Left lung (tissue), 14 donors: ENCODE measurements at places on chromosomes 3 and 15. TPM values are rescaled to one million over a fixed set of nuclear protein-coding genes. Genes with fewer than 3 reads are reported as not detected.

The PFN2 gene
- 47.5 TPM for total RNA-seq

The ARGFX gene
- not detected for total RNA-seq

The FAM3D gene
- total RNA-seq, result 1.5 TPM

GRCh38 chr3:104066658-104067057 lies 1300.1 kb upstream of the ALCAM start:
- H3K36me3 ChIP-seq, result no peaks in the 10 kb centered on the region
- DNase-seq, result no peak
- no peaks in the 10 kb centered on the region for H3K27me3 ChIP-seq
- no peak overlapping the region for H3K4me3 ChIP-seq

DNA sequence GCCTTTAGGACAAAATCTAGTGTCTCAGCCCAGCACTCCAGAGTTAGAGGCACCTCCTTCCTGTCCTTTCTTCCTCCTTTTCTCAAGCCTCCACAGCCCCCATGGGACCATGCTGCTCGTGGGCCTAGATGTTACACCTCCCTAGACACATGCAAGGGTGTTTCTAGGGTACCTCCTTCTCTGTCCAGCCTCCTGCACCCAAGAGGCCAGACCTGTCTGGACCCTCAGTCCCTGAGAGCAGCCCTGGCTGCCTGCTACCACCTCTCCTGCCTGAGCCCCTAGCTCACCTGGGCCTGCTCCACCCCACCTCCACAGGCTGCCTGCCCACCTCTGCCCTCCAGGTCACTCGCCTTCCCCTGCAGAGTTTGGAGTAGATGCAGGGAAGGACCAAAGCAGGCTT lies 5.2 kb downstream of the LOXL1 start:
- no peak overlapping the region for H3K4me3 ChIP-seq
- no peak for DNase-seq
- no peaks in the 10 kb centered on the region for H3K27me3 ChIP-seq
- H3K27ac ChIP-seq, result no peak overlapping the region
- no peaks in the 10 kb centered on the region for H3K36me3 ChIP-seq
- H3K4me1 ChIP-seq, result peaks cover 13% of the 10 kb centered on the region

- H3K27me3 ChIP-seq, result peaks cover 6% of the 10 kb centered on the region
Measured at GRCh38 chr15:37125143-37125542, 24.8 kb upstream of the MEIS2 start.

GRCh38 chr3:21920421-21920861 lies 169.4 kb upstream of the ZNF385D start:
- H3K36me3 ChIP-seq, result no peaks in the 10 kb centered on the region
- H3K27me3 ChIP-seq, result no peaks in the 10 kb centered on the region
- H3K4me3 ChIP-seq, result no peak overlapping the region
- no peak for DNase-seq

- H3K27ac ChIP-seq, result peak overlapping the region; percentile 71
- H3K36me3 ChIP-seq, result no peaks in the 10 kb centered on the region
- peaks cover 50% of the 10 kb centered on the region for H3K4me1 ChIP-seq
- peak overlapping the region; percentile 64 for H3K4me3 ChIP-seq
Measured at GRCh38 chr3:38030126-38031021, 932 bp upstream of the PLCD1 start.

GRCh38 chr15:35757361-35757760 lies 211.4 kb upstream of the DPH6 start:
- no peaks in the 10 kb centered on the region for H3K27me3 ChIP-seq
- H3K36me3 ChIP-seq, result no peaks in the 10 kb centered on the region
- H3K4me1 ChIP-seq, result no peaks in the 10 kb centered on the region
- H3K27ac ChIP-seq, result no peak overlapping the region

GRCh38 chr3:183555541-183556081 lies at the start of gene KLHL6:
TSS of gene KLHL6 (minus strand) at chr3:183555706. CDS start at chr3:183555653, 53 bp downstream.
- DNase-seq, result peak; percentile 65
- no peaks in the 10 kb centered on the region for H3K4me1 ChIP-seq
- no peaks in the 10 kb centered on the region for H3K27me3 ChIP-seq
- peak within 1 kb of the TSS; percentile 54 for H3K4me3 ChIP-seq

DNA sequence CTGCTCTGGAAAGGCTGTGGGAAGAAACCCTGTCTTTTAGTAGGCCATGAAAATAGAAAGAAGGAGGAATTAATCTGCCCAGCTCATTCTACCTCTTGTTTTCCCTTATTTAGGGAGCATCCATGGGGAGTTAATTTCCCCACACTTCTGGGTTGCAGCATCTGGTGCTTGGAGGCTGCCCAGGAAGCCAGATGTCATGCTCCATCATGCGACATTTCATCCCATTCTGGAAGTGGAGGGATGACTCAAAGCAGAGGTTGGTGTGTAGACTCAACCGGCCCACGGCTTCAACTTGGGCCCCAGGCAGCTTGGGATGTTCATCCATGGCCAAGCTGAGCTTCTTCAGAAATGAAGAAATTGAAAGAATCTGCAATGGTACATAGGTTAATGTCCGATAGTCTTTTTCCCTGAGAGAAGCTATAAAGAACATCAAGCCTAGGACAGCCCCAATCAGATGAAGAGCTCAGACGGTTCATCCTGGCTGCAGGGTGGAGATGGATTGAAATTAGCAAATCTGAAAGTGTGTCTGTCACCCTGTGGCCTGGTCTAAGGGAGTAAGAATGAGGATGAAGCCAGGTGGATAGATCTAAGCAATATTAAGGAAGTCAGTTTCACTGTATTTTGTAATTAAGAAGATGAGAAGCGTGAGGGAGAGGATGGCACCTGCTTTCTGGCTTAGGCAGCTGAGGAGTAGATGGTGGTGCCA lies 24.5 kb upstream of the PROK2 start:
- no peaks in the 10 kb centered on the region for H3K36me3 ChIP-seq
- no peak overlapping the region for H3K27ac ChIP-seq
- H3K4me1 ChIP-seq, result peaks cover 12% of the 10 kb centered on the region

GRCh38 chr3:72950372-72950771 lies 46.2 kb upstream of the PPP4R2 start:
- no peak for DNase-seq
- no peaks in the 10 kb centered on the region for H3K36me3 ChIP-seq
- H3K27me3 ChIP-seq, result no peaks in the 10 kb centered on the region
- H3K4me1 ChIP-seq, result no peaks in the 10 kb centered on the region
- H3K4me3 ChIP-seq, result no peak overlapping the region
- no peak overlapping the region for H3K27ac ChIP-seq

- no peak overlapping the region for H3K4me3 ChIP-seq
- no peaks in the 10 kb centered on the region for H3K27me3 ChIP-seq
- H3K27ac ChIP-seq, result no peak overlapping the region
- no peaks in the 10 kb centered on the region for H3K4me1 ChIP-seq
- no peak for DNase-seq
- H3K36me3 ChIP-seq, result no peaks in the 10 kb centered on the region
Measured at GRCh38 chr3:187334904-187335303, 33.3 kb upstream of the RTP4 start.

DNA sequence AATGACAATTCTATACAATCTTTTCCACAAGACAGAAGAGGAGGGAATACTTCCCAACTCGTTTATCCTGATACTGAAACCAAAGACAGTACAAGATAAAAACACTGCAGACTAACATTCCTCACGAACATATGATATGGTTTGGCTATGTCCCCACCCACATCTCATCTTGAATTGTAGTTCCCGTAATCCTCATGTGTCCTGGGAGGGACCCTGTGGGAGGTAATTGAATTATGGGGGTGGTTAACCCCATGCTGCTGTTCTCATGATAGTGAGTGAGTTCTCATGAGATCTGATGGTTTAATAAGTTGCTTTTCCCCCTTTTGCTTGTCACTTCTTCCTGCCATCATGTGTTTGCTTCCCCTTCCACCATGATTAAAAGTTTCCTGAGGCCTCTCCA lies 83.9 kb upstream of the PROK2 start:
- no peak overlapping the region for H3K4me3 ChIP-seq
- H3K4me1 ChIP-seq, result no peaks in the 10 kb centered on the region
- H3K27ac ChIP-seq, result no peak overlapping the region

- H3K27ac ChIP-seq, result no peak overlapping the region
- no peaks in the 10 kb centered on the region for H3K4me1 ChIP-seq
- H3K4me3 ChIP-seq, result no peak overlapping the region
- no peak for DNase-seq
- no peaks in the 10 kb centered on the region for H3K27me3 ChIP-seq
Measured at GRCh38 chr15:44147636-44148035, 47.4 kb downstream of the FRMD5 start.

- DNase-seq, result peak; percentile 77
- H3K4me3 ChIP-seq, result no peak overlapping the region
- H3K4me1 ChIP-seq, result peaks cover 10% of the 10 kb centered on the region
Measured at GRCh38 chr3:69410301-69410700, 24.4 kb upstream of the FRMD4B start.
